Adrenal gland (tissue), 19 donors: ENCODE measurements at places on chromosomes 6 and 20. TPM values are rescaled to one million over a fixed set of nuclear protein-coding genes. Genes with fewer than 3 reads are reported as not detected.

Gene DDX43
- total RNA-seq = 1.1 TPM

Gene COL21A1
- total RNA-seq = 1.4 TPM

Gene ASIP
- total RNA-seq = 0.46 TPM

DNA sequence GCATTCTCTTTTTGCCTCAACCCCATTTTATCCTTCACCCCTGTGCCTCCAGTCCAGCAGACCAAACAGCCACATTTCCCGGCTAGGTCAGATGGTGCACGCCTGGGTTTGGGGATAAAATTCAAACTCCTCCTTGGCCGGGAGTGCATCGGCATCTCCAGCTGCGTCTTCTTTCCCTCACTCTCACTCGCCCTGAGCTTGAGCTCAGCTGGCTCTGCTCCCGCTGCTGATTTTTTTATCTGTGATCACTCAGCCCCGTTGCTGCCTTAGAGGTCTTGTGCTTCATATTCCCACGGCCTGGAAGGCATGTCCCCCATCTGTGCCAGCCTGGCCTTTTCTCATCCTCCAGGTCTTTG is 6.8 kb upstream of the EZR start:
- peaks cover 3% of the 10 kb centered on the region for H3K4me1 ChIP-seq
- no peak for DNase-seq
- H3K4me3 ChIP-seq = no peak overlapping the region

DNA sequence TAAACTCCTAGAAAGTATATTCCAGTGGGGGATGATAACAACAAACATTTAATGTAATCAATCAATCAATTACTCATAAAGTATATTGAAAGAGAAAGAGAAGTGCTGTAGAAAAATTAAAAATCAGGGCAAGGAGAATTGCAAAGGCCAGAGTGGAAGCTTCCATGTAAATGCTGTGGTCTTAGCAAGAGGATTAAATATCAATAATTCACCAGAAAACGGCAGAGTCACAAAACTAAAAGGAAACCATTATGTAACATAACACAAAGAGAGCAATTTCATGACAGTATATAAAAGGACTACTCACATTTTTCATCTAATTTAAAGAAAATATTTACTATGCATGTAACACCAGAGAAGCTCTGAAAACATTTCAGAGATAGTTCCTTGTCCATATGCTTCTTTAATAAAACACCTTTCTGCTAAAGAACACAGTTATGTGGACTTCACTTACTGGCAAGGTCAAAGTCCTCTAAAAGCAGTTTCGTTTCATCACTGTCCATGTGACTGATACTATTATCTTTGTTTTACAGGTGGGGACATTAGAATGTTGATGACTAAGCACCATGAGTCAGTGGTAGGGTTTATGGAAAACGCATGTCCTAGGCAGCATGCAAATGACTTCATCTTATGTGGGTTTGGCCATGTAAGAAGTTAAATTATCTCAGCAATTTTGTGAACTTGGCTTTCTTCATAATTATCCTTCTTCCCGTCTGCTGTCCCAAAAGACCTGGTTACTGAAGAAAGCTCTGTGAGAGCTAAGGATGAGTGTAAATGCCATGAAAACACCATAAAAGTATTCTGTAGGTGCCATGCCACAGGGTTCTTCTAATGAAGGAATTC is 185.8 kb upstream of the TENT5A start:
- H3K4me1 ChIP-seq = peaks cover 15% of the 10 kb centered on the region
- H3K36me3 ChIP-seq = no peaks in the 10 kb centered on the region
- no peak overlapping the region for H3K4me3 ChIP-seq
- no peak for DNase-seq
- no peak overlapping the region for H3K27ac ChIP-seq

- DNase-seq = no peak
- no peaks in the 10 kb centered on the region for H3K36me3 ChIP-seq
- H3K4me1 ChIP-seq = no peaks in the 10 kb centered on the region
- no peak overlapping the region for H3K27ac ChIP-seq
Measured at GRCh38 chr6:14280766-14281293, 163.3 kb downstream of the CD83 start.

DNA sequence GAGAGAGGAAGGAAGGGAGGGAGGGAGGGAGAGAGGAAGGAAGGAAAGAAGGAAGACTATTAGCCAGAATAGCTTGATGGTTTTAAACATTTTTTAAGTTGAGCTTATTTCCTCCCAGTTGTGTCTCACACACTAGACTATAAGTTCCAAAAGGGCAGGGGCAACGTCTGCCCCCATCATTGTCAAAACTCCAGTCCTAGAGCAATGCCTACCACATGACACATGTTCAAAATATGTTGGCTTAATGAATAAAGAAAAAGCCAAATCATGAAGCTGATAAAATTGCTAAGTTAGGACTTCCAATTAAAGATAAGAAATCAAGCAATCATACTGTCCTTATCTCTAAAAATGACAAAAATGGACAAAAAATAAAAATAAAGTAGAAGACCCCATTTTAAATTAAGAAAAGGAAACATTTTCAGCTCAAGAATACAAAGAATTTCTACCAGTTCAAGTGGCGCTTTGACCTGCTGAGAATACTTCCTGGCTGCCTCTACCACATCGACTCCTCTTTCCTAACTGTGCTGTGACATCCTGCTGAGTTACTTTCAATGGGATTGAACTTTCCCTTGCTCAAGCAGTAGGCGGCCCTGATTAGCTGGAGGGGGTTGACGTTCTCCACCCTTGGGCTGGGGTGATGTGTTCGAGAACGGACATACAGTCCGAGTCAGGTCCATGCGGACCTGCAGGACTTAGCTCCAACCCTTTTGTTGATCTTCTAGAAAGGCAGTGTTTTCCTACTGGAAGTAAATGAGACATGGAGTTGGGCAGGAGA is 283.9 kb upstream of the FOXQ1 start:
- no peak overlapping the region for H3K4me3 ChIP-seq
- H3K27ac ChIP-seq = no peak overlapping the region
- no peak for DNase-seq
- no peaks in the 10 kb centered on the region for H3K4me1 ChIP-seq
- peaks cover 3% of the 10 kb centered on the region for H3K27me3 ChIP-seq

- no peaks in the 10 kb centered on the region for H3K27me3 ChIP-seq
- no peaks in the 10 kb centered on the region for H3K36me3 ChIP-seq
- DNase-seq = no peak
- no peak overlapping the region for H3K27ac ChIP-seq
- H3K4me1 ChIP-seq = no peaks in the 10 kb centered on the region
- no peak overlapping the region for H3K4me3 ChIP-seq
Measured at GRCh38 chr6:110833831-110834230, 18.6 kb upstream of the CDK19 start.

- peaks cover 9% of the 10 kb centered on the region for H3K4me1 ChIP-seq
- peak overlapping the region; percentile 61 for H3K4me3 ChIP-seq
- no peaks in the 10 kb centered on the region for H3K36me3 ChIP-seq
- no peak for DNase-seq
- no peaks in the 10 kb centered on the region for H3K27me3 ChIP-seq
Measured at GRCh38 chr6:2988094-2988425, 11.6 kb upstream of the NQO2 start.
